ENCODE measurements at places on chromosomes 12 and 14. TPM values are rescaled to one million over a fixed set of nuclear protein-coding genes. Genes with fewer than 3 reads are reported as not detected.

DNA sequence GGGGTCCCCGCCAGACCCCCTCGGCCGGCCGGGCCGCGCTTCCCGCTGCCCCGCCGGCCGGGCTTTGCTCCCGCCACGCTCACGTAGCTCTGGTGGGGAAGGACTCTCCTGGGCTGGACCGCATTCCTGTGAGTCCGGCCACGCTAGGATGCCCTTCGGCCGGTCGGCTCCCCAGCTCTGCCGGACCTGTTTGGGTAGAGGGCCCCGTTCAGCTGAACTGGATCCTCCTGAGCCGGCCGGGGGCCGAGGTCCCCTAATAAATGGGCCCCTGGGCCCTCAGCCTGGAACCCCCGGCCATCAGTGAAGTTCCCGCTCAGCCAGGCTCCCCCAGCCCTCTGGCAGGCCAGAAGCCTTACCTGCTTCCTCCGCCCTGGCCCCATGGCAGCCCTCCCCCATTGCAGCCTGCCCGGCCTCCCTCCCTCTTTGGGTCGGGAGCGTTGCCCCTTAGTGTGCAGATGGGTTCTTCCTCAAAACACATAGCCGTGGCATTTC is 593 bp downstream of the UNC119B start:
- DNase-seq, result no peak

DNA sequence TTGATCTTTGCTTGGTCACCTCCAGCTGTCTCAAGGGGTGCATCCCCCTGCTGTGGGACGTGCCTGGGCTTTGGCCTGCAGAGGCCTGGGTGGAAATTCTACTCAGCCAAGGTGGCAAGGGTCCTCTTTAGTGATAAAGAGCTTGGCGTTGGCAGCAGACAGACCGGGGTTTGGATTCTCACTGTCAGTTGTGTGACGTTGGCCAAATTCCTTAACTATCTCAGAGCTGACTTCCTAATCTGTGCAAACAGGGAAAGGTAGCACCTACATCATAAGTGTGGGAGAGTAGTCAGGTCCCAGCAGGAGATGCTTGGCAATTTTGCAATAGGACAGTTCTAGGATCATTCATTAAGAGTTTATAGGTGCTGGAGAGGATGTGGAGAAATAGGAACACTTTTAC is 154.3 kb upstream of the GSC start:
- DNase-seq, result no peak

DNA sequence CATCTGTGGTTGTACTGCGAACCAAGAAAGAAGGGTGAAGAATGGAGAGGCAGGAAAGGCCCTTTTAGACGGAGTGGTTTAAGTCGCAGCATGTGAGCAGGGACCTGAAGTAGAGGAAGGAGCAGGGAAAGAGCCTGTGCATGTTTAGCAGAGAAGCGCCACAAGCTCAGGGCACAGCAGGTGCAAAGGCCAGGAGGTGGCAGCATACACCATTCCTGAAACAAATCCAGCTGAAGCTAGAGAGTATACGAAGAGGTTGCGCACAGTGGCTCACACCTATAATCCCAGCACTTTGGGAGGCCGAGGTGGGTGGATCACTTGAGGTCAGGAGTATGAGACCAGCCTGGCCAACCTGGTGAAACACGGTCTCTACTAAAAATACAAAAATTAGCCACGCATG is 49.9 kb downstream of the HELB start:
- DNase-seq, result peak; percentile 4

HOXC12 gene
- polyA plus RNA-seq, result not detected

DBX2 gene
- 0.04 TPM for polyA plus RNA-seq

TOMM20L gene
- 2.3 TPM for polyA plus RNA-seq

DNA sequence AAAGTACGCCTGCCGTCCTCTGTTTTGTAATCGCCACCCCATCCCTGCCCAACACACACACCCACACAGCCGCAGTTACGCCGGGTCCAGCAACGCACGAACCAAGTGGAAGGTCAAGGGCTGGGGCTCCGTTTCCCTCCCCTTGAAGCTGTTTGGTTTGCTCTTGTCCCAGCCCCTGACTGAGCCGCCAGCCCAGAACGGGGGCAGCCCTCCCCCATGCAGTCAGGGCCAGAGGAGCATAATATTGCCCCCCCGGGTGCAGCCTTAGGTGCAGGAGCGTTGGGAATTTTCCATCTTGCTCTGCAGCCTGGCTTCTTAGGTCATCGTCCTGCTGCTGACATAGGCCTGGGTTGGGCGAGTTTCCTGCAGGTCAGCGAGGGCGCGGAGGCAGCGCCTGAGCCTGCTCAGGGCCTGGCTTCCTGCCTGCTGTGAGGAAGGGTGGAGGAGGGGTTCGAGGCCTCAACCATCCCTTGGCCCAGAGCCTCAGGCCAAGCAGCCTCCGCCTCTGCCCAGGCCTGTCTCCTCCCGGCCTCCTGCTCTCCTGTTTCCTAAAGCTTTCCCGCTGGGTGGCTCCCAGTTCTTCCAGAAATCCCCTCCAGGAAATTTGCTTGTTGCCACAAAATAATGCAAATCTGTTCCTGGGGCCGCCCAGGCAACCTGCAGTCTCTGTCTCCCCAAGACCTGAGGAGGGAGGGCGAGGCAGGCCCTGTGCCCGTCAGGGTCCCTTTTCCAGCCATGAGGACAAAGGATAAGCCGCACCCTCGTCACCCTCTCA is 44.5 kb downstream of the PSMA6 start:
- no peak for DNase-seq

- DNase-seq, result no peak
Measured at GRCh38 chr14:55724736-55725135, 144.7 kb downstream of the KTN1 start.

DNA sequence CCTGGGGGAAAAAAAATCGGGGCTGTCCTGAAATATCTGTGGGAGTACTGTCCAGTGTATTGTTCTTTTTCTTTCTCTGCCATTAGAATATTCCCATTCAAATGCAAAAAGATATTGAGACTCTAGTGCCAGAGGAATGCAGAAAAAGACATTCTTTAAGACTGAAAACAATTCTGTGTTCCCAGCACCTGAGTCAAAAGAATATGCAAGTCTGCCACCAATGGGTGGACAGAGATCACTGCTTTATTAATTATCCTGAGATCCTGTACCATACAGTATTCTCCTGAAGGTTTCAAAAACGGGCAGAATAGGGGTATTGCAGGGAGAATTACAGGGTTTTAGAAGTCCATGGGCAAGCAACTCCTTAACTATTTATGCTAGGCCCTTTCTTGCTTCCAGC is 361.8 kb downstream of the C12orf50 start:
- no peak for DNase-seq

DNA sequence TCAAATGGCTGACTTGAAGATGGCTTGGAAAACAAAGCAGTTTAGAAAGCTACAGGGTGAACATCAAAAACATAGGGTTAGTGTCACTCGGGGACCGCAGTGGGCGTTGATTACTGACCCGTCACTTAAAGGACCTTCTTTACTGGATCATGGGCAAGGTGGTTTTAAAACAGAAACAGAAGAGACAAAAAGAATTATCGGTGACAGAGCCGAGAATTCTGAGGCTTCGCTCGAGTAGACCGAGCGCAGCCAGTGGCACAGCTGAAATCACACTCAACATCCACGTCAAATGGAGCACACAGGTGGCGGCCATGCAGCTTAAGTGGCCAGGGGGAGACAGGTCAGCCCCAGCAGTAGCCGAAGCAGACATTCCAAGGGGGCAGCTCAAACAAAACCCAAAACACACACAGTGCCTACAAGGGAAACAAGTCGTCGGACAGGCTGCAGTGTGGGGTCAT is 17.3 kb downstream of the SNRNP35 start:
- DNase-seq, result peak; percentile 58

DNA sequence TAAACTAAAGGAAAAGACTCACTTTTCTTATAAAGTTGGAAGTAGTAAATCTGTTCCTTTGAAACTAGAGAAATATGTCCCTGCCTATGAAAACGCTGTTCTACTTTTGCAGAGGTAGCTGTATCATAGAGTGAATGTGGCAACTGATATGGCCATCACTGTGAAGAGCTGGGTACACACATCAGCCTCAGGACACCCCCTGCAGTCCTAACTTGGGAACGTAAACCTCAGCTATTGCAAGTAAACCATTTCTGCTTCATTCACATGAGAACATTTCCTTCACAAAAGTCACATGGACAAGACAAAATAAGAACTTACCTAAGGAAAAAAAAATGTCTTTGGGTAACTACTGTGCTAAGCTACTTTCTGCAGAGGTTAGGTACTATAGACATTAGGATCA is 233.3 kb upstream of the PPFIA2 start:
- DNase-seq, result no peak

GRCh38 chr12:23895792-23896218 is 53.7 kb downstream of the SOX5 start:
- no peak for DNase-seq

COA8 gene
- 37.8 TPM for polyA plus RNA-seq

- no peak for DNase-seq
Measured at GRCh38 chr12:92634730-92635129, 68.1 kb upstream of the PLEKHG7 start.

CDH24 gene
- 38.2 TPM for polyA plus RNA-seq

DNA sequence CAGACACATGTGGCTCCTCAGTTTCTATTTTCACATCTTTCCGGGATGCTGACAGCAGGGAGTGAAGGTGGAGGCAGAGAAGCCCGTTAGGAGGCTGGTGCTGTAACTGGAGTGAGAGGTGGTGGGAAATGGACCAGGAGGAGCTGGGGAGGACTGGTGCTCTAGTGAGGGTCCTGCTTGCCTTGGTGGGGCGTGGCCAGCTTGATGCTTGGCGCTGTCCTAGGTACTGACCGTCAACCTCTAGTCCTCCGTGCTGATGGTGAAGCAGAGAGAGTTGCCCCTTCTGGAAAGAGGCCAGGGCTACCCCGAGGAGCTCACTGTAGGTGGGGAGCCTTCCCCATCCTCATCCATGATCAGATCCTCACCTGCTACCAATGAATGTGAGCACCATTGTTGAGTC is 1.4 kb downstream of the TRMT61A start:
- DNase-seq, result no peak

GRCh38 chr12:131133994-131134393 is 180.3 kb downstream of the ADGRD1 start:
- no peak for DNase-seq

GRCh38 chr12:123923927-123924326 is 48.7 kb downstream of the CCDC92 start:
- DNase-seq, result no peak

All from renal pelvis (tissue), 12 donors.